T-helper 9 cell (primary cell): ENCODE measurements at places on chromosomes 16 and 17.
A peak's percentile ranks its signal among the peaks of the same experiment; 100 is the strongest.

DNA sequence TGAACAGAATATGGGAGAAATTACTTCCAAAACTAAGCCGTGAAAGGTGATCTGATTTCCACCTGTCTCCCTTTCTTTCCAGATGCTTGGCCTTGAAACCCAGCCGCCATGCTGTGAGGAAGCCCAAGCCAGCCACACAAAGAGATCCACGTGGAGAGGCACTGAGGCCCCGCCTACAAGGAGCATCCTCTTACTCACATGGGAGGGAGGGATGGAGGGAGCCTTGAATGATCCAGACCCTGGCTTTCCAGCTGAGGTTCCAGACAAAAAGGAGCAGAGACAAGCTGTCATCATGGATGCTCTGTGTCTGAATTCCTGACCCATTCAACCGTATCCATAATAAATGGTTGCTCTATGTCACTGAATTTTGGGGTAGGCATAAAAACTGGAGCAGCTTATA lies 48.9 kb upstream of the HAPSTR1 start:
- no peak for DNase-seq

GRCh38 chr16:56198006-56198754 lies 6.9 kb downstream of the GNAO1 start:
- no peak for DNase-seq

DNA sequence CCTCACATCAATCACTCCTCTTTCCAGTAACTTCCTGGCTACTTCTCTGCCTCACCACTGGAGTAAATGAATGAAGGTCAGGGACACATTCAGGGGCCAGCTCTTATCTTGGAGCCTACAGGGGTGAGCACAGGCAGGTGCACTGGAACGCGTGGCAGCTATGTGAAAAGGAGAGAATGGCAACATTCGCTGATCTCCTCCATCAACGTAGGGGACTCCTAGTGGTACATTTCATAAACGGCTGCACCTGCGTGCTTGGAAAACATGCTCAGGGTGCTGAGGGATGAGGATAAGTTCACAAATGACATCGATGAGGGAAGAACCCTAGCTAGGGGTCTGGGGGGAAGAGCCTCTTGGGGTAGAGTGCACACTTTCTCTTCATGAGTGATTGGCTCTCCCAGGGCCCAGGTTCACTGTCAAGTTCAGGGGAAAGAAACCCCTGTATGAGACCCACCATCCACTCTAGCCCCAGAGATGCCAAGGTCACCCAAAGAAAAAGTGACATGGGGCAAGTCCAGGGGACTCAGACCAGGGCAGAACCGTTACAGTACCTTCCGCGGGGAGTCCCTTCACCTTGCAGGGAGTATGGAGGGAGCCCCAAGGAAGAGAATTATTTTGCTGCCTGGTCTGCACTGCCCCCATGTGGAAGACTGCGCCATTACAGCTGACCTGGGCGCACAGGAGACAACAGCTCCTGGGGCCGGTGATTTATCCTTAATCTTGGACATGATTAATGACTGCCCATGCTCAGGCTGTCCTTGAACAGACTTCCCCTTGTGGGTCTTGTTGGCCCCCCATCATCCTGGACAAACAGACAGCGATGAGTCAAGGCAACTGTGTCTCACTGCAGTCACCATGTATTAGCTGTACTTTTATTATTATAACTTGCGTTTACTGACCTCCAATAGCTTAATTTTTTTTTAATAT lies 30.1 kb downstream of the VAC14 start:
- DNase-seq, result peak; percentile 46

- DNase-seq, result no peak
Measured at GRCh38 chr16:47928008-47928407, 227.8 kb downstream of the ABCC12 start.

DNA sequence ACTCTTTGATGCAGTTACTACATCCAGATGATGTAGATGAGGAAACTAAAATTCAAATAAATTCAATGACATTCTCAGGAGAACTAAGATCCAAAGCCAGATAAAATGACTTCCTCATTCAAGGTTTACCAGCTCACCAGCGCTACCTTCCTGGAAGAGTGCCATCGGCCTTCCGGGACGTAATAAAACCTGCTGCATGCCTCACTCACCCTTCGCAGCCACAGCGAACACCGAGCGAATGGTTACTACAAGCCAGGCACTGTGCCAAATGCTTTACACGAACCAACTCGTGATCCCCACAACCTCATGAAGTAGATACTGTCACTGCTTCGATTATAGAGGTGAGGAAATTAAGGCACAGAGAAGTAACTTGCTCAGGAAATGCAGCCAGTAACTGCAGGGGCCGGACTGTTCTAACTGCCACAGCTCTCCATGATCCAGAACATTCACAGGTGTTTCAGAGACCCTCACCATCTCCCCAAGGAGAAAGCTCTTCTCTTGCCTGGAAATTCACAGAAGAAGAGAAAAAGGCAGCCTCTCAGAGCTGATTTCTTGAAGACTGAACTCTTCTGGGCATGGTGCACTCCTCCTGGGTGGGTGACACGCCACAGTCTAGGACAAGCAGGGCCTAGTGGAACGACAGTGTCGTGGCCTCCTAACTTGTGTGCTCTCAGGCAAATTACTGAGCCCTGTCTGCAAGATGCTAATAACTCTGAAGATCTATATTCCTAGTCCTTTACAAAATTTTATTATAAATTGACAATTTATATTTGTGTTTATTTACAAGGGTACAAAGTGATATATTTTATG lies 46.8 kb downstream of the HIC1 start:
- DNase-seq, result peak; percentile 14

DNA sequence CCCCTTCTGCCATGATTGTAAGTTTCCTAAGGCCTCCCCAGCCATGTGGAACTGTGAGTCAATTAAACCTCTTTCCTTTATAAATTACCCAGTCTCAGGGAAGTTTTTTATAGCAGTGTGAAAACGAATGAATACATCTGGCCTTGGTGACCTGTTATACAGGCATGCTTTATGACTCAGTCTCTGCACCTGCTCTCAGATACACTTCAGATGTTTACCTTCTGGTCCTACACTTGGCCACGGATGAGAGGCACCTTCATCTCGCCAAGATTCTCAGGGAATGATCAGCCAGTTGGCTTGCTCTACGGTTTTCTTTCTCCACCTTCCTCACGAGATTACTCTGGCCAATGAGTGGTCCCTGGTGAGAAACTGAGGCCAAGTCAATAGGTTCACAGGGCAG lies 304.7 kb downstream of the CA10 start:
- DNase-seq, result no peak

DNA sequence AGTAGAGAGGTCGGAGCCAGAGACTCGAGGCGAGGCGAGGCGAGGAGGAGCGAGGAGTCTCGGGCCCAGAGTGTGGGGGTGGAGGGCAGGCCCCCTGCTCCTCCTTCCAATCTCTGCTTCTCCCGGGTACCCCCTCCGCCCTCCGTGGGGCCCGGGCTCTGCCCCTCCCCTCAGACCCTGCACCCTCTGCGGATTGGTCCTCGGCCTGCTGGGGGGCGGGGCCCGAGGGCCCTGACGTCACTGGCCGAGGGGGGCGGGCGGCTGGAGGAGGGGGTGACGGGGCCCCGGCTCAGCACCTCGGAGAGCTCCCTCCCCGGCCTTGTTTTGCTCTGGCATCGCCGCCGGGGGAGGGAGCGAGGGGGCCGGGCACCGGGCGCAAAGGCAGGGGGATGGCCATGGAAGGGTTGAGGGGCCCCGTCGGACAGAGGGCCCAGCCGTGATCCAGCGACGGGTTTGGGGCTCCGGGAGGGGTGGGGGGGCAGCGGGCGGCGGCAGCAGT lies at the start of gene RUNDC3A:
TSS of gene RUNDC3A (plus strand) at position 282 of the 499 bp plus-strand sequence. CDS start 232 bp downstream, outside the sequence.
- DNase-seq, result peak; percentile 85

DNA sequence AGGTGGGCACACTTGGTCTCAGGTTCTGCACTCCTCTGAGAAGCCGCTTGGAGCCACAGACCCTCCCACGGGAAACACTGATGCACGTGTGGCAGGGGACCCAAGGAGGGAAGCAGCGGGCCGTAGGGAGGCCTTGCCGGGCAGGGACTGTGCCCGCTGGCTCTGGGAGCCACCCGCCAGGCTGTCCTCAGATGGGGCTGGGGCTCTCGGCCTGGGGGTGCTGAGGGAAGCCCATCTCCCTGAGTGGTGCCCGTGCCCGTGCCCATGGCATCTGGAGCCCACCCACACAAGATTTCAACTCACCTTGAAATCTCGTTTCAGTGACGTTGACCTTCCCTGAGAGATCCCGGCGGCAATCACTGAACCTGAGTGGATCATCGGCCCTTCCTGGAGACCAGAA lies 12.6 kb upstream of the CCDC154 start:
- no peak for DNase-seq

GRCh38 chr17:66545918-66546317 lies 243.5 kb downstream of the PRKCA start:
- DNase-seq, result no peak

DNA sequence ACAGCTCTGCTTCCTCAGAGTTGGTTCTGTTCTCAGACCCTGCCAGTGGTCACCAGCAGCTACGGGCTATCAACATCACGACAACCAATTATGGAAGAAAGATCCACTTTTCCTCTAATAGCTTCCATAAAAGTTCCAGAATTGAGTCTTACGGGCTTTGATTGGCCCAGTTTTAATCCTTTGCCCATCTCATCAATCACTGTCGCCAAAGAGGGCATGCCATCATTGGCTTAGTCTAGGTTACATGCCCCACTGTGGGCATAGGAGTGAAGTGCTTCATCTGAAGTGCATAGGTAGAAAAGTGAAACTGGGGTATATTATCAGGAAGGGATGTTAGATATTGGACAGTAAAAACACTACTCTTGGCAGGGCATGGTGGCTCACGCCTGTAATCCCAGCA lies 76.6 kb upstream of the DHX40 start:
- no peak for DNase-seq

DNA sequence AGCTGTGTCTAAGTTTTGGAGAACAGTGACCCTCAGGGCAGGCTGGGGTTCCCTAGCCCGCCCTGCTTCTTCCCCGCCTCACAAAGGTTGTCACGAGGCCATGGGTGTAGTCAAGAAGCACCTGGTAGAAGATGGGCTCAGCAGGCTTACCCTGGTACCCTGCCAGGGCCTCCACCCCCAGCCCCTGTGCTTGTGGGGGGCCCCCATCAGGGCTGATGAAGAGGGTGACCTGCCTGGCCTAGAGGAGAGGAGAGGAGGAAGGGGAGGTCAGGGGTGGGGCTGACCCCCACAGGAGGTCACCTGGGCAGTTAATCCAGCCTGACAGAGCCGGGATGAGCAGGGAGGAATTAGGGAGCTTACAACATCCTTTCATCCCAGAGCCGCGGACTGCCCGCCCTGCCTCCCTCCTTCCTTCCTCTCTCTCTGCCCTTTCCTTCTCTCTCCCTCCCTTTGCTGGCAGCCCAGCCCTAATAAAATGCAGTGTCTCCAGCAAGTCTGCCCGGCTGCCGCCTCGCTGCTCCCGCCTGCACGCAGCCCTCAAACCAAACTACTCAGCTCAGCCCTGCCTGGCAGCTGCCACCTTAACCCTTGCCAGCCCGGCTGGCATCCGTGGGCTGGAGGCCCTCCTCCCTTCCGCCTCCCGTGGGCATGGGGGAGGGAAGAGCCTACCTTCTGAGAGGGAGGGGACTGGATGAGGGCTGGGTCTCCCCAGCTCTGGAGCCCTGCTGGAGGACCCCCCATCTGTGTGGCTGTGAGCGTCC lies 7.2 kb downstream of the DLX3 start:
- no peak for DNase-seq

DNA sequence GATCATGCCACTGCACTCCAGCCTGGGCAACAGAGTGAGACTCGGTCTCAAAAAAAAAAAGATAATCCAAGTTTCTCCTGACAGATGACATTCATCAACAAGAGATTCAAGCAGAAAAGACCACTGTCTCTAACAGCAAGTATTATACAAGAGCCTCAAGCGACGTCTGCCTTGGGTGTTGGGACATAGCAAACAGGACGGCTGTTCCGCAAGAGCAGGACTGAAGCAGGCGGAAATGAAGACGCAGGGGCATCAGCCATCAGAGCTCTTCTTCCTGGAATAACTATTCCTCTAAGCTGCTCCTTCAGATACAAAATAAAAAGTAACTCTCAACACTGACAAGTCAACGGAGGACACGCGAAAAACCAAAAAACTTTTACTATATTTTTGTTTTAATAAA lies 54.0 kb downstream of the ANKRD11 start:
- no peak for DNase-seq

- DNase-seq, result no peak
Measured at GRCh38 chr16:86090461-86091170, 191.7 kb downstream of the IRF8 start.

- DNase-seq, result no peak
Measured at GRCh38 chr16:10121491-10121890, 60.7 kb downstream of the GRIN2A start.

GRCh38 chr16:23857256-23857880 lies 21.6 kb downstream of the PRKCB start:
- no peak for DNase-seq

- DNase-seq, result no peak
Measured at GRCh38 chr16:56734429-56734828, 4.5 kb downstream of the NUP93 start.

DNA sequence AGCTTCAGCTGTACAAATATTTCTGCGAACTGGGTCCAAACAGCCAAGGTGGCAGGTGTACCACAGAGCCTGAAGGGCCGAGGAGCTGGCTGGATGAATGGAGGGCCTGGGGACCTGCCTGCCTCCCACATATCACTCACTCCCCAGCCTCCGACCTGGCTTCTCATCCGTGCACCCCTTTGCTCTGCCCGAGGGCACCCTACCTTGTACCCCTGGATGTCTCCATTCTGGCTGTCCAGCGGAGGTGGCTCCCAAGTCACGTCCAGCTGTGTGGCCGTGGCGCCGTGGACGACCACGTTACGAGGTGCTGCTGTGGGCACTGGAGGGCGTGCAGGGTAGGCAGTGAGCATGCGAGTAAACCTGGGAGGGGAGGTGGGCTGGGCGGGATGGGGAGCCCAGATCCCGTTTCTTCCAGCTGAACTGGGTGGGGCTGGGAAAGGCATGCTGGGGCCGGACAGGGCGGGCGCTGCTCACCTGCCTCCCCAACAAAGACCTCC lies 67.2 kb upstream of the CDC42EP4 start:
- DNase-seq, result no peak

- DNase-seq, result no peak
Measured at GRCh38 chr17:50175035-50175807, 9.4 kb downstream of the SGCA start.

GRCh38 chr17:29091606-29092289 lies 48.8 kb downstream of the PIPOX start:
- DNase-seq, result no peak

DNA sequence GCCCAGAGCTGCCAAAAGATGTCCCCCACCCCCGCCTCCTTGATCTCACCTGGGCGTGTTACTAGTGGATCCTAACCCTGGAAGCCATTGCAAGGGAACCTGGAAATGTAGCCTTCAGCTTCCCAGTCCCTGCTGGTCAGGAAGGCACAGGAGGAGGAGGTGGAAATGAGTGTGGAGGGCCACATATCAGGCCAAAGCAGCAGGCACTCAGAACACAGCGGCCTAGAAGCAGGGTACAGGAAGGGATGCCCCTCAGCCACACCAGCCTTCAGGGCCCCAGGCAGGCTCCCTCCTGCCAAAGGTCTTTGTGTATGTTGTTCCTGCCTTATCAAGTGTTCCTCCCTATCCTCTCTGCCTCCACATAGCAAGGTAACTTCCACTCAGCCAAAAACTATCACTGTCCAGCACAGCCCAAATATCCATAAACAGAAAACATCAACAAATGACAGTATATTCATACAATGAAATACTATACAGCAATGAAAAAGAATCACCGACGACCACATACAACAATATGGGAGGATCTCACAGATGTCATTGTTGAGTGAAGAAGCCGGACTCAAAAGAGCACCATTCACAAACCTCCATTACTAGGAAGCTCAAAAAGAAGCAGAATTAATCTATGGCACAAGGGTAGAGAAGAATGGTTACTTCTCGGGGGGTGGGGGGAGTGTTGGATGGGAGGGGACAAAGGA lies 28.2 kb upstream of the TNFRSF13B start:
- no peak for DNase-seq

- no peak for DNase-seq
Measured at GRCh38 chr16:20333120-20333519, 5.8 kb upstream of the GP2 start.

- DNase-seq, result no peak
Measured at GRCh38 chr17:61124562-61124961, 275.1 kb upstream of the TBX2 start.
